Ovary (tissue), 10 donors: ENCODE measurements at places on chromosomes 7 and 10. TPM values are rescaled to one million over a fixed set of nuclear protein-coding genes. Genes with fewer than 3 reads are reported as not detected.

Gene JAZF1
- 11.3 TPM for total RNA-seq

DNA sequence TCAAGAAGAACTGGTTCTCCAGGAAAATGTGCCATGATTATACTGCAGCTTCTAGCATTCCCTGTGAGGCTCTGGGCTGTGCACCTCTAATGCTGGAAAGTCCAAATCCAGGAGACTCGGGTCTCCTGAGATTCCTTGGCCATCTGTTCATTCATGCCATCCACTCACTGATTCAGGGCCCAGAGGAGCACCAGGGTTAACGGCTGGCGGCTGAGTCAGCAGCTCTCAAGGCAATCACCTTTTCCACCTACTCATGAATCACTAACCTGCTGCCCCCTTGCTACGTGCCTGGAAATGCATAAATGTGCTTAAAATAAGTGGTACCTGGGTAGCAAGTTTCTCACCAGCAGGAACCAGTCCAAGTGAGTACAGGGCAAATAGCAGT is 132.7 kb downstream of the KCNMA1 start:
- H3K36me3 ChIP-seq = no peaks in the 10 kb centered on the region
- H3K4me1 ChIP-seq = peaks cover 2% of the 10 kb centered on the region
- H3K27me3 ChIP-seq = no peaks in the 10 kb centered on the region

Gene PLA2G12B
- total RNA-seq = not detected

Gene SPDYE16
- 0.11 TPM for total RNA-seq
